Cerebellar nuclear complex (tissue), 1 donor: ENCODE measurements at places on chromosomes 7 and 10.
A peak's percentile ranks its signal among the peaks of the same experiment; 100 is the strongest.

GRCh38 chr10:123621916-123622315 is 44.2 kb upstream of the GPR26 start:
- DNase-seq, result no peak

- no peak for DNase-seq
Measured at GRCh38 chr7:119436882-119437281, 836.1 kb upstream of the KCND2 start.

GRCh38 chr7:134742688-134743350 is 36.6 kb upstream of the CALD1 start:
- DNase-seq, result no peak

- no peak for DNase-seq
Measured at GRCh38 chr10:86851328-86852207, 95.1 kb downstream of the BMPR1A start.

GRCh38 chr7:22601812-22602565 is 102.0 kb upstream of the STEAP1B start:
- DNase-seq, result no peak

DNA sequence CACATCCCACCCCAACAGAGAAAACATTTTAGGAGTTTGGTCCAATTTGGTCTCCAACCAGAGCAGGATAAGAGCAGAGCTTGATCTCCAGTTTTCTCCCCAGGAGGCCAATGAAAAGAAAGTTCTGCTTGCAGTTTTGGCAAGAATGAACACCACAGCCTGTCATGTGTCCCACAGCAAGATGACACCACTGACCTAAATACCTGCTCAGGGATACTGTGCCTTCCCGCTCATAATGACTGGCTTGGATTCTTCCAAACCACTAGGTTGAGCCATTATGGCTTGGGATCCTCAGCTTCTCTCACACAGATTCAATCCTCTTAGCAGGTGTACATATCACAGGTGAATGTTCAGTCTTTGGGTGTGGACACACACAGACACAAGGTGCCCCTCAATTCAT is 53.3 kb downstream of the C10orf90 start:
- no peak for DNase-seq

DNA sequence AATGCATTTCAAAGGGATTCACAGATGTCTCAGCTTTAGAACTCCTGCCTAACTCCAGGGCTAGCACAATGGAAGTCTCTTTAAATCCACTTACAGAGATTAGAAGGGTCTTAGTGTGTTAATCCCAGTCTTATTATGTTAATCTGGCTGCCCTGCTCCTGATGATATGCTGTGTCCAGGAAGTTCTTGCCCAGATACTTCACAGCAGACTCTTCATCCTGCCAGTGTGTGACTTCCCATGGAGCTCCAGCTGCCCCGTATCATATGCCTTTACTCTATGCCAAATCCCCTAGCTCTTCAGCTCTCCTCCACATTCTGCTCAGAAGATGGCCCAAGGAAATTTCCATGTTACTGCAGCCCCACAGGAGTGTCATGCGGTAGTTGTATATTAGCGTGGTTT is 533.8 kb downstream of the GALNT17 start:
- DNase-seq, result peak; percentile 14

- DNase-seq, result no peak
Measured at GRCh38 chr10:84152769-84153168, 13.5 kb downstream of the GHITM start.

GRCh38 chr10:88759366-88760101 is at the start of gene LIPN:
Gene LIPN, plus strand, starts transcription at chr10:88760020. Its CDS starts 1,386 bp downstream, at chr10:88761406.
- no peak for DNase-seq
